Central memory CD4-positive, alpha-beta T cell (primary cell): ENCODE measurements at places on chromosomes 5 and 9.

- no peak for DNase-seq
Measured at GRCh38 chr5:159866093-159866492, 50.2 kb upstream of the ADRA1B start.

DNA sequence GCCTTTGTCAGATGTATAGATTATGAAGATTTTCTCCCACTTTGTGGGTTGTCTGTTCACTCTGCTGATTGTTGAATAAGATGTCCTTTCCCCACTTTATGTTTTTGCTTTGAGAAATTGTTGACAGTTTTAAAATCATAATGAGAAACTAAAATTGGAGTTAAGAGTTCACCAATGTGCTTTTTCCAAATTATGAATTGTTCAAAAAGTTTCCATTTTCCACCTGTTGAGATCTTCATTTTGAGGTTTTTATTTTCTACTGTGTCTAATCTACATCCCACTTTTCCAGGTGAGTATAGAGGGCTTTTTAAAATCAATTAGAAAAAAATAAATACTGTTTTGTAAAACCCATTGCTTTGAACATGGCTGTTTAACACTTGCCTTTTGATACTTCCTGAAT is 55.8 kb downstream of the LNPEP start:
- DNase-seq = no peak

DNA sequence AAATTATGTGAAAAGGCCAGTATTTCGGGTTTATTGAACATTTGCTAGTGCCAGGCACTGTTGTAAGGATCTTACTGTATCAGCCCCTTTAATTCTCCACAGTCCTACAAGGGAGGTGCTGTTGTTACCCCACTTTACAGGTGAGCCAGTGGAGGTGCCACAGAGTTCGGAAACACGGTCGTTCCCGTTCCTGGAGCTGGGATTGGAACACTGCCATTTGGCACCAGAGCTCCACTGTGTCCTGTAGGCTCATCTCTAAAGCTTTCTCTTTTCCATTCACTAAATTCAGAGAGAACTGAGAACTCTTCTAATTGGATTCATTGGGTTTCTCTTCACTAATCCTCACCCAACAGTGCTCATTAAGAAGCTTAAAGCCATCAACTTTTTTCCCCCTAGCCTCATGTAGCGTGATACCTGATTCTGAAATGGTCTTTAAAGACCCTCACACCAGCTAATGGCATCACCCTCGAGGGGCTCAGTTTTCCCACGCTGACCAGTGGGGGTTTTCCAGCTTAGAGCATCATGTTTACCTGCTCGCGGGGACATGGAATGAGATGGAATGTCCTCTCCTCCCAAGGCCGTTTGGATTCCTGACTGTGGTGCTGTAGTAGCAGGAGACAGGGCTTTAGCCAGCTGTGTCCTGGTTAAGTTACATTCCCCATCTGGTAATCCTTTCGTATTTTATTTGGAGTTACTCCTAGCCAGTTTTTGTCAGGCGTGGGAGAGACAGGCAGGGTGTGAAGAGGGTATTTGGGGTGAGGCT is 5.8 kb downstream of the ERGIC1 start:
- DNase-seq = no peak

- no peak for DNase-seq
Measured at GRCh38 chr5:133062276-133062675, 10.5 kb downstream of the HSPA4 start.

DNA sequence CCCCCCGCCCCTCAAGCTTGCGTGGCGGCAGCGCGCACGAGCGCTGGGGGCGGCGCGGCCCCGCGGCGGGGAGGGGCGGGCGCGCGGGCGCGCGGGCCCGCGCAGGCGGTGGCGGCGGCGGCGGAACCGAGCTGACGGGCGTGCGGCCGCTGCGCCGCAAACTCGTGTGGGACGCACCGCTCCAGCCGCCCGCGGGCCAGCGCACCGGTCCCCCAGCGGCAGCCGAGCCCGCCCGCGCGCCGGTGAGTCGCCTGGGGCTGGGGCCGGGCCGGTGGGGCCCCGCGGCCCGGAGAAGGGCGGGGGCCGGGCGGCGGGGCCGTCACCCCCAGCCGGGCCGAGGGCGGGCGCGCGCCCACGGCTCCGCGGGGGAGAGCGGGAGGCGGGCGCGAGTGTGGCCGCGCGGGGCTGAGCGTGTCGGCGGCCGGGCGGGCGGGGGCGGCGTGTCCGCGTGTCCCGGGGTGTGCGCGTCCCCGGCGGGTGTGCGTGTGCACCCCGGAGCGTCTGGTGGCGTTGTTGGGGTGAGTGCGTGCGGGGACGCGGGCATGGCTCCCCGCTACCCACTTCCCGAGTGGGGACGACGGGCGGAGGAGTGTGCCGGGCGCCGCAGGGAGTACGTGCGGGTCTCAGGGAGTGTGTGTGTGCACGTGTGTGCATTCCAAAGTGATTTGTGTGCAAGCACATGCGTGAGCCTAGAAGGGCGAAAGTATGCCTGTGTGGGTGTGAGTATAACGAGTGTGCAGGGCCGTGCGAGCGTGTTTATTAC is at the start of gene NEK6:
TSS of gene NEK6 (plus strand) at position 106 of the 763 bp plus-strand sequence. CDS start 44,016 bp downstream, outside the sequence.
- DNase-seq = peak; percentile 36

DNA sequence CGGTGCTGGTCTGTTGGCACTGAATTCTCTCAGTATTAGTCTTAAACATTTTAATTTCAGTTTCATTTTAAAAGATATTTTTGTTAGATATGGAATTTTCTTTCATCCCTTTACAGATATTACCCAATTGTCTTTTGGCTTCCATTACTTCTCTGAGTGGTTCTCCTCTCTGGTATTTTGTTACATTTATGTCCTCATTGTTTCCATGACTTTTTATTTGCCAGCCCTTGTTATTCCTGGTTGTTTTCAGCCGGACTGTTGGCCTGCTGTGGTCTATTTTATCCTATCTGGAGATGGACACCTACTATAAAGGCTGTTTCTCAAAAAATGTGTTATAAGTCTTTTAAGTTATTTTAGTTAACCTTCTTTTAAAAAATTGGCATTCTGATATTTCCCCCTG is 117.2 kb downstream of the ARHGEF28 start:
- no peak for DNase-seq

- DNase-seq = no peak
Measured at GRCh38 chr9:105066275-105066865, 138.4 kb upstream of the ABCA1 start.

- no peak for DNase-seq
Measured at GRCh38 chr5:59711310-59711709, 182.2 kb downstream of the PDE4D start.

DNA sequence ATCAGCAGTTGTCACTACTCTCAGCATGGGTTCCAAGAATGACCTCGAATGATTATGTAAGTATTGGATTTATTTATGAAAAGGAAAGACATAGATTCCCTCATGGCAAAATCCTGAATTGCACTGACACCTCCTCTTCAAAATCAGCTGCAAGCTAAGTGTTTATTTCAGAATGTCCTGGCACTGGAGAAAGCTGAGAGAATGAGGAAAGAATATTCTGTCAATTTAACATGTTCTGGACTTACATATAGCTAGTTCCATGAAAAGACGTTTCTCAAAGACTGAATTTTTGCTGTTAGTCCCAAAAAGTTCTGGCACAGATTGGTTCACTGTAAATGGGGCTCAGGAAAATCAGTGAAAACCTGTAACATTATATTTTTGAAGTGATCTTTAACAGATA is 120.3 kb downstream of the NREP start:
- DNase-seq = no peak

- DNase-seq = no peak
Measured at GRCh38 chr9:129163753-129164152, 14.3 kb downstream of the IER5L start.

- no peak for DNase-seq
Measured at GRCh38 chr9:136051837-136052471, 43.1 kb downstream of the NACC2 start.
